ENCODE measurements at places on chromosomes 1 and 21.

DNA sequence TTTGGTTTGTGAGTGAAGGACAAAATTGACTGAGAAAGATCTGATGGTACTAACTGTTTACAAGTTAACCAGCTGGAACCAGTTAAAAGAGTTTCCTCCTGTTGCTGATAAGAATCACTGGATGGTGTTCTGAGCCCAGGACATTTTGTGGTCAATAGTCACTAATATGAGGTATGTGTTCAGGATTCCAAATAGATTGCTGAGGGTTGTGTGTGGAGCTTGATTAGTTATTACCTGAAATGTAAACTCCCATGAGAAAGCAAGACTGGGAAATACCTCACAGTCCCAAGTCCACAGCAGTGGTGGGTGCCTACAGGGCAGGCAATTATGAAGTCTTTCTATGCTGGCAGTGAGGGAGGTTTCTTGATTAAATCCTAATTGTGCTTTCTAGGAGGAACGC lies 164.6 kb downstream of the DNM3 start:
- peak; percentile 73 for DNase-seq

DNA sequence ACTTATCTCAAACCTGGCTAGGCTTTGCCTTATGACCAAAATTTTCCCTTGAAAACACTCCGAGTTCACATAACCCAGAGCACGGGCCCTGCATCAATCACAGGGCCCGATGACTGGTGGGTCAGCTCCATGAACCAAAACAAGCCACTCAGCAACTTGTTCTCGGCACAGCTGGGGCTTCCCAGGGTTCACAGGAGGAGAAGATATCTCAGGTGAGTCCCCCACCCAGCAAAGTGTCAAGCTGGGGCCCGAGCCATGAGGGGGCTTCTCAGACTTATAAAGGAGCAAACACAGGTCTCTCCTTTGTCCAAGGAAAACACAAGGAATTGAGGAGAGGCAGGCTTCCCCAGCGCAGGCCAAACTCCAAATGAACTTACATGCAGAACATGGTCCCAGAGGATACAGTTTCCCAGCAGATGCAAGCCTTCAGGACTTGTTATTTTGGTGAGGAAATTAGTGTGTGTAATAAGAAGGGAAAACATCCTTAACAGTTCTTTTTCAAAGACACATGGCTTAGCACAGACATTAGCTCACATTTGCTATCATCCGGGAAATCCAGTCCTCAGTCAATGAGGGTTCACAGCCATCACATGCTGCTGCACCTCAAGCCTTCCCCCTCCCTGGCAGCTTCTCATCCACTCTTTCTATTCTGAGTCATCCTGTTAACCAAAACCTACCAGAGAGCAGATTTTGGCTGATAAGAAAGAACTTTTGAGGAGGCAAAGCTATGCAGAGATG lies 98.1 kb upstream of the NFIA start:
- DNase-seq, result no peak

GRCh38 chr21:44687671-44688070 lies 5.7 kb upstream of the KRTAP12-1 start:
- DNase-seq, result no peak

- DNase-seq, result no peak
Measured at GRCh38 chr1:184489908-184490307, 103.1 kb downstream of the C1orf21 start.

DNA sequence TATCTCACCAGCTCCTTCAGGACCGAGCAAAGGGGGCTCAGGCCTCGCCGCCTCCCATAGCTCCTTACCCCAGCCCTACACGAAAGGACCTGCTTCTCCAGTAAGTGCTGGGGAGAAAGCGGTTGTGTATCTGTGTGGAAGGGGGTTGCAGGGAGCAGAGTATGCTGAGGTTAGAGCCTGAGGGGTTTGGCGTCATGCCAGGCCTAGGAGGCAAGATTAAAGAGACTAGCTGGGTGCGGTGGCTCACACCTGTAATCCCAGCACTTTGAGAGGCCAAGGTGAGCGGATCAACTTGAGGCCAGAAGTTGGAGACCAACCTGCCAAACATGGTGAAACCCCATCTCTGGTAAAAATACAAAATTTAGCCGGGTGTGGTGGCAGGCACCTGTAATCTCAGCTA lies 14.1 kb upstream of the RASSF5 start:
- DNase-seq, result no peak

- no peak for DNase-seq
Measured at GRCh38 chr1:247367786-247368422, 36.2 kb upstream of the ZNF496 start.

GRCh38 chr1:111702504-111703050 lies 36.6 kb downstream of the INKA2 start:
- no peak for DNase-seq

GRCh38 chr1:6486433-6487011 lies 4.9 kb downstream of the PLEKHG5 start:
- peak; percentile 92 for DNase-seq

- peak; percentile 7 for DNase-seq
Measured at GRCh38 chr1:247639381-247639981, 34.1 kb downstream of the OR2G3 start.

Data from cerebellar cortex (tissue), 1 donor.